ENCODE measurements at places on chromosomes 3 and 15. TPM values are rescaled to one million over a fixed set of nuclear protein-coding genes. Genes with fewer than 3 reads are reported as not detected.

- DNase-seq: no peak
These were observed 114.6 kb downstream of the SHQ1 start for GRCh38 chr3:72733676-72734075.

- DNase-seq: no peak
These were observed 338.1 kb upstream of the ARHGEF26 start for GRCh38 chr3:153783106-153783505.

CEP63 gene
- 23.1 TPM for total RNA-seq

- DNase-seq: no peak
These were observed 89.0 kb downstream of the PPCDC start for GRCh38 chr15:75112278-75112847.

DNA sequence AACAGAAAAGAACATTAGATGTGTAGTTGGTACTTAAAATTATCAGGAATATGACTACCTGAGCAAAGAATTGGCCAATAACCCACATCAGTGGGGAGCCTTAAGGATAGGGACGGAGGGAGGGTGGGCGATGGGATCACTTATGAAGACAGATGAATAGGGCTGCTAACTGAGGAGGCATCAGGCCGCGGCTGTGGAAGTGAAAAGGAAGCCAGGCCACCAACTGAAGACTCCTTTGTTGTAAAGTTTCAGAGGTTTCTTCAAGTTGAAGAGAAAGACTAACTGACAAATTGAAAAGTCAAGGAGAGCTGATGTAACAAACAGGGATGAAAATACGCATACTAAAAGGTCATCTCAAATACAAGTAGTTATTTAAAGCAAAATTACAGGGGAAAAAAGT, 135.6 kb upstream of the BHLHE40 start:
- DNase-seq: no peak

DNA sequence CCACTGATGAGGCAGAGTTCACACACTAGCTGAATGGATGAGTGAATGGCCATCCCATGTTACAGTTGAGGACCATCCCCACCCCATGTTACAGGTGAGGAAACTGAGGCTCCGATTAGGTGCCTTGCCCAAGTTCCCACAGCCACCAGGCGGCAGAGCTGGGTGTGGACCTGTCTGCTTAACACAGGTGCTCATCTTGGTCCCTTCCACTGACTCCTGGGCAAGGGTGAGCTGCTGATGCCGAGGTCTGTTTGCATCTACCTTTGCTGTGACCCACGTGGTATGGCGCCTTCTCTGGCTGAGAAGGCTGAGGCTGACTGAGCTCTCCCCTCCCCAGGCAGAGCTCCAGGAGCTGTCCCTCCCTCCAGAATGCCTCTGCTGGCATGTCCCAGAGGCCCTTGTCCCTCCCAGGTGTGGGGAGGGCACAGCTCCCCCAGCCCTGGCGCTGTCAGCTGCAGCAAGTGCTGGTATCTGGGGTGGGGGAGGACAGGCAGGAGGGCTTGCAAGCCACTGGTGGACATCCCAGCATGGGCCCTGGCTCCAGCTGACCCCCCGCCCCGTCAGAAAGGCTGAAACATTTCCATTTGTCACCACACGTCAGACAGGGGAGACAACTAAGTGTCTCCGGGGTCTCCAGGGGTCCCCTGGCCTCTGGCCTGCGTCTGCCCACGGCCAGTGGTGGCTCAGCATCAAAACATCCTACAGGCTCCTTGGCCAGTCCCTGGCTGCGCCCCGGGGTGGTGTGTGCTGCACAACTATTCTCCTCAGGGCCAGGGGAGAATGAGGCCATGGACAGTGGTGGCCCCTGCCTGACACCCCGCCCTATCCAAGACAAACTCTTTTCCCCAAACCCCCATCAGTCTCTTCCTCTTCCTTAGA, 105.4 kb downstream of the ADCY5 start:
- no peak for DNase-seq

GRCh38 chr3:23052620-23053019, 150.5 kb upstream of the UBE2E2 start:
- no peak for DNase-seq
